ENCODE measurements at places on chromosomes 4 and X.

DNA sequence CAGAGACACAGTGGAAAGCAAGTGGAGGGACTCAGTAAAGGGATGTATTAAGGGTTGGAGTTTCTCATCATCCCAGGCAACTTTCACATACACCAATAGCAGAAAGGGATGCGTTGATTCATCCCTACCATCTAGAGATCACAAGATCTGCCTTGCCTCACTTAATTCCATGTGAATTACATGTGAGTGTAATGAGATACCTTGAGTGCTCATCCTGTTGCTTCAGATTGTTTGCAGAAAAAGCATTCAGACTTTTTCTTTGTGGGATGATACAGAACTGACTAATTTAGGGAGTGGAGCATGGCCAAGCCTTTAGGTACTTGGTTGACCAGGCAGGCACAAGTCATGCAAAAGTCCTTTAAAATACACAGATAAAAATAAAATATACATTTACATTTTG lies 124.8 kb upstream of the SLIT2 start:
- peak; percentile 75 for DNase-seq

GRCh38 chr4:40434126-40434687 lies 99.1 kb downstream of the CHRNA9 start:
- no peak for DNase-seq

DNA sequence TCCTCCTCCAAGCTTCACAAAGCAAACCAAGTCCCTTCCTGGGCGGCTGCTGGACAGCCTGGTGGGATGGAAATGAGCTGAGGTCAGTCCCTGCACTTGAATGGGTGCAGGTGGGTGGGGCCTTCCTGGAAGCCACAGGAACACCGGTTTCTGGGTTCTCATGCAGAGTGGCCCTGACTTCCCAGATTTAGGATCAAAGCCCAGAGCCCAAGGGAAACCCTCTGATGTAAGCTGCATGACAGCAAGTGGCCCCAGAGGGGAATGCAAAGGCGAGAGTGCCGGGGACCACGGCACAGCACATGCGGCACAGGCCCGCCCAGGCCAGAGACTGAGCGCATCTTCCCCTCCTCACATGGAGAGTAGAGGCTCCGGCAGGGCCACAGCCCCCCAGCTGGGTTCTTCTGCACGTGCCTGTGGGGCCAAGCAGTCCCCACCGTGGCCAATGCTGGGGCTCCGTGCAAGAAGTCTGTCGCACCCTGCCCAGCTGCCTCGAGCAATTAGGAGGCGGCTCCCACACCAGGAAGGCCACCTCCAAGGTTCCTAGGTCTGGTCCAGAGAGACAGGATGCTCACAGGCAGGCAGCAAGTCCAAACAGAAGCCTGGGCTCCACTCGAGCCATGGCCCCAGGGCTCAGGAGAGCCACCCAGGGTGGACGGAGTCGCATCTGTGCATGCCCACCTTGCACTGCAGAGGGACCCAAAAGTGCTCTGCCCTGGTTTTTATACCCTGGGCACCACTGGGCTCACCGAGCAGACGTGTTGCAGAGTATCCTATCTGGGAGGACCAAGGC lies 83.0 kb downstream of the HTRA3 start:
- no peak for DNase-seq

DNA sequence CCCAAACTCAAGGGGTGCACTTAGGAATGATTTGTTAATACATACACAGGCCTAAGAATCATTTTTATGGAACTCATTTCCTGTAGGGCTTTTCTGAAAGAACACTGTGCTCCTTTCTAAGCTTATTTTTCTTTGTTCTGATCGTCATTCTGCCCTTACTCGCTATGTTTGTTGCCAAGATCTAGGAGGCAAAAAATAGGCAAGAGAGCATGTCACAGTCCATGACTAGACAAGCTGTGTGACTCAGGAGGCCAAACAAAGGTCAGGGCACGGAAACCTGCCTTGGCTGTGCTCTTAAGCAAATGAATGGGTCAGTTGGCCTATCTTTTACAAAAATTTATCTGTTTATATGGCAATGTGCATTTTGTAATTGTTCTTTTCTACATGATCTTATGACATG lies 42.5 kb upstream of the C1GALT1C1 start:
- DNase-seq: peak; percentile 35

- DNase-seq: no peak
Observed at GRCh38 chr4:68152411-68152810, 22.7 kb upstream of the TMPRSS11F start.

- peak; percentile 98 for DNase-seq
Observed at GRCh38 chr4:26015133-26015651, 101.2 kb downstream of the SMIM20 start.

GRCh38 chr4:81482326-81482725 lies 10.6 kb upstream of the RASGEF1B start:
- no peak for DNase-seq

DNA sequence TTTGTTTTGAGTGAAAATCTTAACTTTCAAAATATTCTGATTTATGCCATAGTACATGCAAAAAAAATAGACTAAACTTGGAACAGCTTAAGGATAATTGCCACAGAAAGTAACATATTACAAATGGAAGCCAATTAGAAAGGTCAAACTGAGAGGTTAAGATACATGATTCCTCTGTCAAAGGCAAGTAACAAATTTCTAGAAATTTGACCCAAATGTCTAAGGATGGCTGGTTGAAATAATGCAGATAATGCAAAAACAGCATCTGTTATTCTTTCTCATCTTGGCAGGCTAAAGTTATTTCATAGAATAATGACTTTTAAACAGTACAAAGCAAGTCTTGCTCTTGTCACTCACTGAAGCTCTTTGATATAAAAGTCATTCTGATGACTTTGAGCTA lies 10.5 kb downstream of the FGF5 start:
- DNase-seq: no peak

DNA sequence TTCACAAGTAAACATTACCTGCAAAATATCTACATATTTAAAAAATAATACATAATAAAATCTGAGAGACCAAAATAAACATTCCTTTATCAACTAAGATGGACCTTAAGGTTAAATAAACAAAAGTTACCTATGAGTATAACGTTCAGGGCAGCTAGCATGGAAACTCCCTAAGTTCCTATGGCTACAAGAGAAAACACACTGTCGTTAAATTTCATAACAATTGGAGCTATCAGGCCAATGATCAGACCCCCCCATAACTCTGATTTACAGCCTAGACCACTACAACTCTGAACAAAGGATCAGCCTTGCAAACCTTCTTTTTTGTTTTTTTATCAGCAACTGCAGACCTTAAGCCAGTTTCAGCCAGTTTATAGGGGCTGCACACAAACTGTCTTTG lies 1418.4 kb downstream of the PCDH18 start:
- no peak for DNase-seq

DNA sequence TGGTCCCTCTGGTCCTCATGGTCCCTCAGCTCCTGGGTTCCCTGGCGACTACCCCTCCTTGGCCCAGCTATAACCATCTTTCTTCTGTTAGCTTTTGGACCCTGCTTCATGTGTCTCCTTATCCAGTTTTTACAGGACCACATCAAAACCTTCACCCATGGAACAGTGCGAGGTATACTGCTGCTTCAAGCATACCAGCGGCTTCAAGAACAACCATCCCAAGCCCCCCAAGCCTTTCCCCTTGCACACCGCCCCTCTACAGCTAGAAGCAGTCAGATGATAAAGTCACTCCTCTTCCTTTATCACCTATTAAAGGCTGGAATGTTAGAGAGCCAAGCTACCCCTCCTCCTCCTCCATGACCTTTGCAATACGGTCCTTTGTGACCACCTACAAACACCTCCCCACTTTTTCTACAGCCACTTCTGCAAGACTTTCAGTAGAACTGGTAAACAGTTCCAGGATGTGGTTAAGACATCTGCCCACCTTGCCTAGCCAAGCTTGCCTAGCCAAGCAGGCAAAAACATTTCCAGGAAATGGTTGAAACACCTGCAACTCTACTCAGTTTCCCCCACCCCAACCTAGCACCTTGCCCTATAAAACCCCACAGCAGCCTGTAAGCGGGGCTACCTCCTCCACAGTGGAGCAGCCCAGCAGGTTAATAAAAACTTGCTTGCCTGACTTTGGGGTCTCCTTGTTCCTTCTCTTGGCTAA lies 125.7 kb downstream of the ZC4H2 start:
- DNase-seq: no peak

All from fibroblast of skin of abdomen (primary cell).